Activated CD4-positive, alpha-beta T cell treated with anti-CD3 and anti-CD28 coated beads, Interleukin-2, amount 50 U/mL, for 4 hours (primary cell): ENCODE measurements at places on chromosomes 5 and 9.

GRCh38 chr9:124298646-124299235, 41.0 kb downstream of the NEK6 start:
- no peak for DNase-seq

DNA sequence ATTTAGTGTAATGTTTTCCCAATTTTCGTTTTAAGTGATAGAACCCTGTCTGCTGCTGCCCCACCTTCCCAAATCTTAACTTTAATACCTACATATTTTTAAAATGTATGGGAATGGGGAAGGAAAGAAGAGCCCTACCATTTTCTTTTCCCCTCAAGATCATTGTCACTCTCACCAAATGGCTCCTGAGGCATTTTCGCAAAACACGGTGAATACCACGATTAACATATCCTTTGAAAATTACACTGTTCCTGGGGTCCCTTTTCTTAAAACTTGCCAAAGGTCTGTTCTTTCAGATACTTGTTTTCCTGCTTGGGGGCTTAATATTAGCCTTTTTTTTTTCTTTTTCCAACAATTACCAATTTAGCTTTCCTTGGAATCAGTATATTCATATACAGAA, 36.1 kb downstream of the CERT1 start:
- no peak for DNase-seq

DNA sequence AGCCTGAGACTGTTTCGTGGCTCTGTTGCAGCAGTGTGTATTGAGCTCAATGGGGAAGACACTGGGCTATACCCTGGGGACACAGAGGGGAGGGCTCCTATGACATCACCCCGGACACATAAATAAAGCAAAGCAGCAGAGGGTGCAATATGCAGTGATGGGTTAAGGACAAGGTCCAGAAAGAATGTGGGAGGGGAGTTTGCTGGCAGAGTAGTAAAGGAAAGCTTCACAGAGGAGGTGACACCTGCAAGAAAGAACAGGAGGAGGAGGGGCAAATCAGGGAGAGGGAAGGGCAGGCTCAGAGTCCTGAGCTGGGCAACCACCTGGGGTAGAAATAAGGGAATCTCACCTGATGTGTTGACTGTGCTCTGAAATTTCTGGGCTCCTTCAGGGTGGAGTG, 35.3 kb upstream of the CDKN2AIPNL start:
- no peak for DNase-seq

DNA sequence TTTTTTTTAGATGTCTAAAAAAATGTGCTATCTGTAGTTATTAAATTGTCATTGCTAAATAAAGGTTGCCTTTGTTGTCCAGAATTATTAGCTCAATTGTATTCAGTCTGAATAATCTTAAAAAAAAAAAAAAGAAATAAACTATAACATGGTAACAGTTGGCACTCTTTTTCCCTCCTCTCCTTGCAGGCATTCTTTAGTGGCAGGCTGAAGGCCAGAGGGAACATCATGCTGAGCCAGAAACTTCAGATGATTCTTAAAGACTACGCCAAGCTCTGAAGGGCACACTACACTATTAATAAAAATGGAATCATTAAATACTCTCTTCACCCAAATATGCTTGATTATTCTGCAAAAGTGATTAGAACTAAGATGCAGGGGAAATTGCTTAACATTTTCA, 87.6 kb upstream of the FAM170A start:
- DNase-seq: no peak

DNA sequence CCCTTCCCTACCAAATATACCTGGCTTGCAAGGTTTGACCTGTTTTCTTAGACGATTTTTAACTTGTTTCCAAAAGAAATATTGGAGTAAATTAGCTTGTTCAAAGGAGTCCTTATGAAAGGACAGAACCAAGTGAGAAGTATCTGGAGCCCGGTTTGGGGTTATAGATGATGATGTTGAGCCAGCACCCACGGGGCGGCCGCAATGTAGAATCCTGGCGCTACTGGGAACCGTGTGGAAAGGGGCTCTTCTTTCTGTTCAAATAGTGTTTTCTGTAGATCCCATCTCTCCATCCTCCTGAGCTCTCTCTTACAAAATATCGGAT, 517 bp upstream of the EXOSC2 start:
- no peak for DNase-seq

- no peak for DNase-seq
Observed at GRCh38 chr5:959581-960531, 48.7 kb upstream of the NKD2 start.

- DNase-seq: no peak
Observed at GRCh38 chr5:91416491-91416890, 33.4 kb upstream of the ARRDC3 start.

DNA sequence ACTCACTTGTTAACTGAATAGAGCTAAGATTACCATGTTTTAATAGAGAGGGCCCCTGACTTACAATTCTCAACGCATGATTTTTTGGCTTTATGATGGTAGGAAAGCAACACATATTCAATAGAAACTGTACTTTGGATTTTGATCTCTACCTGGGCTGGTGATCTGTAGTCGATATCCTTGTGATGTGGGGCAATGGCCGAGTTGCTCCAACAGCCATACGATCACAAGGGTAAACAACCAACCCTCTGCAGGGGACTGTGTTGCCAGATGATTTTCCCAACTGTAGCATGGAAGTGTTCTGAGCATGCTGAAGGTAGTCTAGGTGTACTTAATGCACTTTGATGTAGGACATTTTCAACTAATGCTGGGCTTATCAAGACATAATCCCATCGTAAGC, 36.5 kb downstream of the NSUN2 start:
- DNase-seq: no peak

DNA sequence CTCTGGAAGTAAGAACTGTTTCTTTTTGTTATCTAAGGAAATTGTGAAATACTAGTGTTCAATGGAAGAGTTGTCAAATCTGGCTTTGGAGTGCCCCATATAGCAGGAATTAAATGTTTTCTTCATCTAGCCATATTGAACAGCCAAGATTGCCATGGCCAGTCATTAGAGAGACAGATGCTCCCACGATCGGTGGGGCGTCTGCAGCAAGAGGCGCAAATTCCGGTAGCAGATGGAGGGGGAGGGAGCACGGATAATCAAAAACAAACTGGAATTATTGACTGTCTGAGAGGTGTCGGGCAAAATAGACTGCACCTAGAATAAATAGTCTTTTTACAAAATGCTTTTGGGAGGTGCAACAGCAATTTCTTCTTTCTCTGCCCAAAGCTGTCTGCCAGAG, 139.1 kb upstream of the FSTL4 start:
- DNase-seq: no peak

GRCh38 chr5:143635888-143636287, 176.1 kb upstream of the HMHB1 start:
- DNase-seq: no peak

GRCh38 chr9:77843871-77844155, 187.8 kb downstream of the GNAQ start:
- no peak for DNase-seq
